ENCODE measurements at places on chromosomes 2 and 18.
A peak's percentile ranks its signal among the peaks of the same experiment; 100 is the strongest.

DNA sequence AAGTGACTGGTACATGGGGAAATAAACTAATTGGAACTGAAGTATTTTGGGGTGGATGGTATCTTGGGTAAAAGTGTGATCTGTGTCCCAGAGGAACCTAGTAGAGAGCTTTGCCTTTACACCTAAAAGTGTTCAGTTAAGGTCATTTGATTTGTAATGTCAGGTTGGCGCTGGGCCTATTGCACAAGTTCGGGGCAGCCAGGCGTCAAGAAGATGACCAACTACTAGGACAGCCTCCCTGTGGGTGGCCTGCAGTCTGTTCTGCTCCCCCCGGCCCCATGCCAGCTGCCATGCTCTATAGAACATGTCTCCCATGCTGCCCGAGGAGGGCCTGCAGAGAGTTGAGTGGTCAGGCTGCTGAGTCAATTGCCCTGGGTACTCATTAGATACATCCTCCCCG is 10.1 kb downstream of the RRM2 start:
- no peak for ATAC-seq

GRCh38 chr2:152298754-152299153 is 36.2 kb upstream of the FMNL2 start:
- ATAC-seq = no peak

DNA sequence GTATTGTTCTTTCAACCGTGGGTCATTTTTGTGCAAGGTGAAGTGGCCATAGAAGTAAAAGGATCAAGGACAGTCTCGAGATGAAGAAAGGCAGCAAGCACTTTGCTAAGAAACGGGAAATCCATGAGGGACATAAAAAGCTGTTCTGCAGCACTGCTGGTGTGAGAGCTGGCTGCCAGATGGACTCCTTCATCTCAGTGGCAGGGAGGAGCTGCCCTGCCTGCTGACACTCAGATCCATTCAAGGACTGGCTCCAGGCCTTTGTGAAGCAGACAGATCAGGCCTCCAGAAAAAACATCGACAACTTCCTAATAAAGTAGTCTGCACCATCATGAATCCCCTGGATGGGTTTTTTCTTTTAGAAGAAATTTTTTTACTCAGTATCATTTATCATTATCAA is 29.5 kb downstream of the RMC1 start:
- ATAC-seq = peak; percentile 22

GRCh38 chr2:5236249-5236648 is 455.9 kb upstream of the SOX11 start:
- no peak for ATAC-seq

- peak; percentile 86 for ATAC-seq
These were observed 92.4 kb upstream of the RMDN2 start for GRCh38 chr2:37832590-37833197.

GRCh38 chr18:11857177-11857887 is 6.1 kb downstream of the CHMP1B start:
- peak; percentile 76 for ATAC-seq

DNA sequence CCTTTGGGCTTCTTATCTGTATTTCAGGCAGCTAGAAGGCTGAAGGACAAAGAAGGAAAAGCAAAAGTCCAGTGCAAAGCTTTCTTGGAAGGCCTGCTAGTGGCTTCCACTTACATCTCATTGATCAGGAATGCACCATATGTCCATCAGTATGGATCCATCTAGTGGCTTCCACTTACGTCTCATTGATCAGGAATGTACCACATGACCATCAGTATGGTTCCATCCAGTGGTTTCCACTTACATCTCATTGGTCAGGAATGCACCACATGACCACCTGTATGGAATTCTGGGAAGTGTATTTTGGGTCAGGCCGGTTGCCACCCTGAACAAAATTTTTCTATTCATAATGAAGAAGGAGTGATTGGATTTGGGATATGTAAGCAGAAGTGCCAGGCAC is 70.6 kb downstream of the LYPD6 start:
- ATAC-seq = no peak

- ATAC-seq = no peak
These were observed 12.8 kb upstream of the TNP1 start for GRCh38 chr2:216872624-216873023.

DNA sequence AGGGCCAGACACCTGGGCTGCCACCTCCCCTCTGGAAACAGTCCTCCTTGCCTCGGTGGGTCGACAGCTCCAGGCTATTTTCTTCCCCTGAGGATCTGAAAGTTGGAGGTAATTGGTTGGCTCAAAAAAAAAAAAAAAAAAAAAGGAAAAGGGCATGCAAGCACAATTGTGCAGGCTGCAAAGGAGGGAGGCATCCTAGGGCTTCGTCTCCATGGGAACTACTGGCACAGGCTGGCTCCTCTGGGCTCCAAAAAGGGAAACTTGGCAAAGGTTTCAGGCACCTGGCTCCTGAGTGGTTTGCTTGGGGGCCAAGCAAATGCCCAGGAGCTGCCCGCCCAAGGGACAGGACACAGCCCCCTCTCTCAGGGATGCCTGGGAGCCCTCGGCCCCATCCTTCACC is 1.1 kb upstream of the KCNIP3 start:
- peak; percentile 41 for ATAC-seq

DNA sequence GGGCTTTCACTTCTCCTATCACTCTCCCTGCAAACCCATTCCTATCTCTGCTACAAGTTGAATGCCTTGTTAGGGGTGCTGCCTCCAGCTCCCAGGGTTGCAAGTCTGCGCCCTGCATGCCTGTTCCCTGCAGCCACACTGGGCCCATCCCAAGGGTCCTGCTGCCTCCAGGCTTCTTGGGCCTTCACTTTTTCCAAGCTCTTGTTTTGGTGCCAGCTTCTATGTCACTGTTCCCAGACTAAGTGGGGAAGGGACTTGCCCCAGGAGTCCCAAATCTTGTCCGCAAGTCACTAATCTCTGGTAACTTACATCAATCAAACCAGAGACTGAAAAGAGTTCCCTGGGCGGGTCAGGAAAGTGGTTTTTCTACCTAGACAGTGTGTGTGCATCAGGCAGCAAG is 65.4 kb downstream of the ZCCHC2 start:
- ATAC-seq = no peak

DNA sequence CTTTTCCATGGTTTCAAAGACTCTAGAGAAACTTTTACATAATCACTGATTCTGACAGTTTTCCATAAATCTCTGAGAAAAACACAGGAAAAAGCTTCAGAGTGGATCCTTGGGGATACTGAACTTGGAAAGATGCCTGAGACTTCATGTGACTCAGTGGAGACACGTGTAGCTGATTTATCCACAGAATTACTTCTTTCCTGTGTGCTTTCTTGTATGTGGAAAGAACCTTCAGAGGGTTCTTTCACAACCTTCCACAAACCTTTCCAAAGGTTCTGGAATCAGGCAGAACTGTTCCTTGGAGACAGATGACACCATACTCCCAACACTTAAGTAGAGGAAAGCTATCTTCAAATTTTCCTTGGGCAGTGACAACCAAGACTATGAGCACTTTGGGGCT is 207.2 kb downstream of the RND3 start:
- peak; percentile 45 for ATAC-seq

DNA sequence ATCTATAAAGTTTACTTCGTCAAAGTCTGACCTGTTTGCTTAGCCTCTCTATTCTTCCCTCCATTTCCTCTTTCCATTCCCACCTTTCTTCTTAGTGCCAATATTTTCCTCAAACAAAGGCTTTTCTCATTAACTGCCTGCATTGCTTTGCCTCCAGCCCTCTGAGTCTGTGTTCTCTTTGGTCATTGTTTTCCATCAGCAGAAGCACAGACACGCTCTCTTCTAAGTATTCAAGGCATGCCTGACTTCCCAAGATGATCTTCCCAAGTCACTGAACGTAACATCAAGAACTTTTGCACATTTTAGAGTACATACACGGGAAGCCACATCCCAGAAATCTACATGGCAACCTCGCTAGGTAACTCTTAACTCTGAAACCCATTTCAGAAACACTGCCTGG is 32.6 kb upstream of the ANXA4 start:
- no peak for ATAC-seq

- no peak for ATAC-seq
These were observed 37.1 kb downstream of the PIEZO2 start for GRCh38 chr18:11112286-11112685.

DNA sequence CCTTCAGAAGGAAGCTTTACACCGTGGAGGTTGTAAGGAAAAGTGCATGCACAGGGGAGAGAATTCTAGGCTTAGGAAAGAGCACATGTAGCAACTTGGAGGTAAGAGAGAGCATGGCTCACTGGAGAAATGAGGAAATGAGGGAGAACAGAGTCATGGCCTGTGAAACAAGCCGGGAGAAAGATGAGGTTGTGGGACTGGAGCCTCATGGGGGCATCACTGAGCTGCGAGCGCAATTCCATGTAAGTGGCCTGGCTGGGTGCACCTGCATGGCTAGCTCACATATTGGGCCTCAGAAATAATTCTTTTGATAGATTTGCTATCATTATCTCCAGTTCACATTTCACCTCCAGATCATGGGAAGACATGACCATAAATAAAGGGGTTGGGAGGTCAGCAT is 785.5 kb upstream of the RAB6C start:
- ATAC-seq = no peak

- no peak for ATAC-seq
These were observed 43.0 kb downstream of the CENPO start for GRCh38 chr2:24836206-24836605.

- no peak for ATAC-seq
These were observed 750 bp downstream of the STRADB start for GRCh38 chr2:201452058-201452921.

GRCh38 chr2:15642815-15643500 is 51.3 kb downstream of the DDX1 start:
- no peak for ATAC-seq

DNA sequence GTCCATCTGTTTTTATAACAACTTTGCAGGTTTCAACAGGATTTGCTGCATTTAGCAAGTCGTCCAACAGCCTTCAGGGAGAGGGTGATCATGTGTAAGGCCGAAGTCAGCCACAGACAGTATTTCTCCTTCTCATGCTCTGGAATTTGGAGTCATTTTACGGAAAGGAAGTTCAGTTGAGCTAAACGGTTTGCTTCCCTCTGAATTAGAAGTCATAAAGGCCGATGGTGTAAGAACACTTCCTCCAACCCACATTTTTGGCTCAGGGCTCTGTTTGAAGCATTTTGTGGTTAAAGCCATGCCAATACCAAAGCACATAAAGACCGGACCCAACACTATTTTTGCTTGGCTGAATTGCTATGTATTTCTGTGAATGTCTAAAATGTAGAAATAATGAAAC is 129.5 kb downstream of the TMEM182 start:
- ATAC-seq = no peak

GRCh38 chr2:218030409-218031195 is 27.8 kb upstream of the TNS1 start:
- ATAC-seq = no peak

GRCh38 chr2:174172802-174173355 is 75.5 kb downstream of the OLA1 start:
- ATAC-seq = no peak

DNA sequence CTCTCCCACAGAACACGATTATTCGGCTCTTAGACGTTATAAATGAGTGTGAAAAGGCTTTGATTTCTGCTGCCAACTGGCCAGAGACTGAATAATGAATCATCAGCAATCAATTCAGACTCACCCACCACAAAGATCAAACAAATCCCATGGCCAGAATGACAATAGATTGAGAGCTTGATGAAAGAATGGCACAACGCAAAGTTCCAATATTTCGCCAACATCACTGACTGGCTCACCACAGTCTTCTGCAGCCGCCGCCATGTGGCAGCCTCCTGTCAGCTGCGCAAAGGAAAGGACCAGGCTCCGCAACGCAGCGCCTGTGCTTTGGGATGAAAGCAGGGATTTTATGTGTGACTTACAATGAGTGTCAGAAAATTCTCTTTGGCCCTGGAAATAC is 104.4 kb upstream of the SOX11 start:
- no peak for ATAC-seq

DNA sequence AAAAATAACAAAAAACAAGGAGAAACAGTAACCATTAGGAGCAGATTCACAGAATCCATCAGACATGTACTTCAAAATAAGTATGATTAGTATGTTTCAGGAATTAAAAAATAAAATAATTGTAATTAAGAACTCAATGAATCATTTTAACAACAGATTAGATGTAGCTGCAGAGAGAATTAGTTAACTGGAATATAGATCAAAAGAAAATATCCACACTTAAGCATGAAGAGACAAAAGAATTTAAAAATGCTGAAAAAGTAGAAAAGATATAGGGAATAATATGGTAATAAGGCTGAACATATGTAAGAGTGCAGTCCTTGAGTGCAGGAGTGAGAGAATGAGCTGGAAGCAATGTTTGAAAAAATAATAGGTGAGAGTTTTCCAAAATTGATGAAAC is 24.1 kb upstream of the OR6B3 start:
- no peak for ATAC-seq

- ATAC-seq = peak; percentile 94
These were observed 176.3 kb downstream of the PIK3C3 start for GRCh38 chr18:42131066-42131929.

- ATAC-seq = peak; percentile 10
These were observed 61.5 kb downstream of the VRK2 start for GRCh38 chr2:58107803-58108710.

GRCh38 chr18:69491576-69491975 is 90.9 kb downstream of the DOK6 start:
- ATAC-seq = no peak

- no peak for ATAC-seq
These were observed 10.1 kb downstream of the EXOC6B start for GRCh38 chr2:72815655-72816278.

GRCh38 chr2:11829324-11829946 is 83.0 kb downstream of the LPIN1 start:
- ATAC-seq = peak; percentile 26

- ATAC-seq = no peak
These were observed 77.5 kb upstream of the NFATC1 start for GRCh38 chr18:79318142-79318673.

- ATAC-seq = peak; percentile 49
These were observed 18.5 kb upstream of the NPAS2 start for GRCh38 chr2:100801402-100801801.

- ATAC-seq = peak; percentile 83
These were observed at the start of gene B3GNT2 for GRCh38 chr2:62195421-62196277. Gene B3GNT2, plus strand, starts transcription at chr2:62196115. Its CDS starts 26,106 bp downstream, at chr2:62222221.

DNA sequence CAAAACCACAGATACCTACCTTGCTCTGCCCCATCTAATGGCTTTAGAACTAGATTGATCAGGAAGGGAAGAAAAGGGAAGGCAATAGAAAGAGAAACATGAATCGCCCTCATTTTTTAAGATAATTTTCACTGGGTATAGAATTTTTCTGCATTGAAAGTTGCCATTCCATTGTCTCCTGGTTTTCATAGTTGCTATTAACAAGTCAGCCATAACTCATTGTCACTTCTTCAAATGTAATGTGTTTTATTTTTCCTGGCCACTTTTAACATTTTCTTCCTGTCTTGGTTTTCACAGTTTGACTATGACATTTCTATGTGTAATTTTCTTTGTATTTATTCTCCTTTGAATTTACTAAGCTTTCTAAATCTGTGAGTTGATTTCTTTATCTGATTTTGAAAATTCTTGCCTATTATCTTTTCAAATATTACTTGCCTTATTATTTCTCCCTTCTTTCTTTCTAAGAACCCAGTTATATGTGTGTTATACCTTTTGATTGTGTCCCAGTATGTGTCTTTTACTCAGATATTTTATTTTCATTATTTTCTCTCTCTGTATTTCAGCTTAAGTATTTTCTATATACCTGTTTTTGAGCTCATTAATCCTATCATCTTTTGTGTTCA is 85.5 kb upstream of the GLI2 start:
- no peak for ATAC-seq

GRCh38 chr2:42935692-42936671 is 143.6 kb upstream of the HAAO start:
- ATAC-seq = no peak
